ENCODE measurements at places on chromosomes 16 and 17.

DNA sequence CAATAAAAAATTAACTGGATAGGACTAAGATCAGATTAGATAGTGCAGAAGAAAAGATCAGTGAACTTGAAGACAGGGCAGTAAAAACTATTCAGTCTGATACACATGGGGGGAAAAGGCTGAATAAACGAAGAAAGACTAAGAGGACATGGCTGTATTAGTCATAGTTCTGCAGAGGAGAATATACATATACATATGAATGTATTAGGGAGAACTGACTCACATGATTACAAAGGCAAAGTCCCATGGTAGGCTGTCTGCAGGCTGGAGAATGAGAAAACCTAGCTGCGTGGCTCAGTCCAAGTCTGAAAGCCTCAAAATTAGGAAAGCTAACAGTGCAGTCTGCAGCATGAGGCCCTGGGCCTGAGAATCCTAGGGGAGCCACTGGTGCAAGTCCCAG is 98.2 kb upstream of the GNAO1 start:
- no peak for DNase-seq

DNA sequence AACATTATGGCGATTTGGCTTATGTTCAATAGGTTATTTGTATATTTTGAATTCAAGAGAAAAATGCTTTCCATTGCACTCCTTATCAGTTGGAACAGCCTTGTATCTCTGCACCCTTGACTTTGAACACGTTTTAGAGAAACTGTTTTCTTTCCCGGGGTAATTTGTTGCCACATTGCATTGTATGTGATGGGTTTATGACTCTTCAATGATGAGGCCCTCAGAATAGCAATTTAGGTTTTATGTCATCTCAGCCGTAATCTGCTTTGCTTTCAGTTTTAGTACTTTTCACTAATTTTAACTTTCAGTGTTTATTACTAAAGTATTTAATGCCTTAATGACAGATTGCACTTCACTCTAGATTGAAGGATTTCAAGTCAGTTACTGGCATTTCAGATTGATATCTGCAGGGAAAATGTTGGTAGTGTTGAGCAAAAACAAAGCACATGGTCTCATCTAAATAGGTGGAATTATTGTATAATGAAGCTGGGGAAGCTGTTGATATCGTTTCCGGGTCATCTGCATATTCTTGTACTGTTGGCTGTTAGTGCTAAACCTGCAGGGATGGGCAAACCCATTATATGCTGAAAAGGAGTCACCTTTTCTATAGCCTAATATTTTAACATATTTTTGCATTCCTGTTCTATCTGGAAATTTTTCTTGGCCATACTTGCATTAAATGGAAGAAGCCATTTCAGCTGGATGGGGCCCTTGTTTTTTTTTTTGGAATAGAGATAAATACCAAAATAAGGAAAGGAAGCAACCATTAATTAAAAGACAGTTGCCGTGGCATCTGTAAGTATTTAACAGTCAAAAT is 2.0 kb downstream of the LUC7L3 start:
- DNase-seq = no peak

- no peak for DNase-seq
Measured at GRCh38 chr17:42354956-42355843, 33.0 kb downstream of the STAT3 start.

DNA sequence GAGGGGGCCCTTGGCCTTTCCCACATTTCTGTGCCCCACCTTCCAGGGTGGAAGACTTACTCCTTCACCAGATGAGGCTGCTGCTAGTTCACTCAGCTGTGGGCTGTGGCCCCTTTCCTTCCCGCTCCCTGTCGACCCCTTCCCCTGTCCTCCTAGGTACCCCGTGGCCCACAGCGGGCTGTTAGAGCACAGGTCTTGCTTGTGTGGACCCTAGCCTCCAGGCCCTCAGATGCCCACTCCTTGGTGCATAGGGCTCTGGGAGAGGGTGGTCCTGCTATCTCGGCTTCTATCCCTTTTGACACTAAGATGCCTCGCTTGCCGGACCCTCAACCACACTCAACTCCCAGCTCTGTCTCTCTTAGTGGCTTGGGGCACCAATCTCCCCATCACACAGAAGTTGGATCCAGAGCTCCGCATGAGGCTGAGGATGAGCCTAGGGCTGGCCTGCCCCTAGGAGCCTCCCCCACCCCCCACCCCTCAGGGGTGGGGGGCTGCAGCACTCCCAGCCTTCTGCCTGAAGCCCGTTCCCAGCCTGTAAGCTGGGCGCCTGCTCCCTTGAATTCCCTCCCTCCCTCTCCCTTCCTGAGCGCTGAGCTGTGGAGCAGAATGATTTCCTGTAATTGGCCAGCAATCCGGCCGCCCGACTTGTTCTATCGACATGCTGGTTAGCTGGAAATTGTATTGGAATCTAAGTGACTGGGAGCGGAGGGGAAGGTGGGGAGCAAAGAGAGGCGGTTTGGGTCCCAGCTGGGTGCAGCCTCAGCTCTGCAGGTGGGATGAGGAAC is 30.9 kb downstream of the DCAKD start:
- peak; percentile 80 for DNase-seq

DNA sequence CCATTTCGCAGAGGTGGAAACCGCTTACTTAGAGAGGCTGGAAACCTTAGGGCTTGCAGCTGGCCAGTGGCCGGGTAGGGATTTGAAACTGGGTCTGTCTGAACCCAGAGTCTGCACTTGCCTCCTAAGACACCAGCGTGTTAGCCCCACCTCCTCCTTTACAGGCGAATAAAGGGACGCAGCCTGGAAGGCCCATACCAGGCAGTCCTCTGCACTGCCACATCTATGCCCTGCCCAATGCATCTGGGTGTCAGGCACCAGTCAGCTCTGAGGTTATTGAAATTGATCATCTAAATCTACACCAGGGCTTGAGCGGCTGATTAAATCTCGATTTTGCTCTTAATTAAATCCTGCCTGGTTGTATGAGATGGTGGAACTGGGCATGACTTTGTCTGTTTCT is 19.9 kb upstream of the NAGS start:
- DNase-seq = no peak

DNA sequence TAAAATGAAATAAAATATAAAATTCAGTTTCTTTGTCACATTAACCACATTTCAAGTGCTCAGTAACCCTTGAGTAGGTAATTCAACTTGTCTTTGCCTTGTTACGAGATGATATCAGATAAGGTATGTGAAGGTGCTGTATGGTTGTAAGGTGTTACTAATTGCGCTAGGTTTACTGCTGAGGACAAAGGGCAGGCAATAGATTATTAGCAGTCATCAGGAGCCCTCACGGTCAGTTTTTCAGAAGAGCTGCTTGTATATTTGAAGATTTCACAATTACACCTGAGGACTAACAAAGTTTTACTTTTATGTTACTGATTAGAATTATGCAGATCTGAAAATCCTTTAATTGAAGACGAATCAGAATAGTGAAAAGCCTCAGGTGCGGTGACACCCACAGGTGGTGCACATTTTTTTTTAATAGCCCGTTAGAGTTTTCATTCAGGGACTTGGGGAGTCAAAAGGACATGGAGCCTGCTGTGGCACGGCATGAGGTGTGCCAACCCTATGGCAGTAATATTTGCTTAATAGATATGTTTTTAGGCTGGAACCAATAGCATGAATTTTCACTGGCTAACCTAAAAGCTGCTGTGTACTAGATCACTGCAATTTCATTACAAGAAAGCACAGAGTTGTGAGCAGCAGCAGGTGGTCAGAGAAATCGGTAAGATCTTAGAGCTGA is 16.4 kb downstream of the NDEL1 start:
- DNase-seq = no peak

DNA sequence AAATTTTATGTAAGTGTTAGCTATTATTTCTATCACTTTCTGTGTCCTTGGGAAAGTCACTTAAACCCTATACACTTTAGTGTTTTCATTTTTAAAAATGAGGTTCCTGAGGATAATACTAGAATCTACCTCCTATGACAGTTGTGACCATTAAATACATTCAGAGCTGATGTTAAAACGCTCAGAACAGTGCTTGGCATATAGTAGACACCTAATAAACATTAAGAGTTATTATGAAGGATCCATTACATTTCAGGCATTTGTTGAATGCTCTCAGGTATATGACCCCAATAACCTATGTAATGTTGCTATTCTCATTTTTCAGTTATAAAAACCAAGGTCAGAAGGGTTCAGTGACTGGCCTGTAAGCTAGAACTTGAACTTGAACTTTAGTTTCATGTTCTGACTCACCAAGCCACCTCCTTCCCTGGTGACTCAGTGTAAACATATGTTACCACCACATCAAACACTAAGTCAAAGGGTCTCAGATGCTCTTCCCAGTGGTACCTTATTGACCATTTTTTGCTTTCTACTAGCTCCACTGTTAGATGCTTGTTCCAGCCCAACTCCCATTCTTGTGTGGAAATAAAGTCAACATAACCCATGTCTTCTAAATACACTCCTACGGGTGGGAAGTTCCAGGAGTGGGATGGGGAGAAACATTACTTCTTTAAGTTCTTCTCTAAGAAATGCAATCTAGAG is 47.6 kb downstream of the HSD17B2 start:
- DNase-seq = no peak

GRCh38 chr16:56669840-56670619 is 416 bp downstream of the MT1H start:
- peak; percentile 37 for DNase-seq

DNA sequence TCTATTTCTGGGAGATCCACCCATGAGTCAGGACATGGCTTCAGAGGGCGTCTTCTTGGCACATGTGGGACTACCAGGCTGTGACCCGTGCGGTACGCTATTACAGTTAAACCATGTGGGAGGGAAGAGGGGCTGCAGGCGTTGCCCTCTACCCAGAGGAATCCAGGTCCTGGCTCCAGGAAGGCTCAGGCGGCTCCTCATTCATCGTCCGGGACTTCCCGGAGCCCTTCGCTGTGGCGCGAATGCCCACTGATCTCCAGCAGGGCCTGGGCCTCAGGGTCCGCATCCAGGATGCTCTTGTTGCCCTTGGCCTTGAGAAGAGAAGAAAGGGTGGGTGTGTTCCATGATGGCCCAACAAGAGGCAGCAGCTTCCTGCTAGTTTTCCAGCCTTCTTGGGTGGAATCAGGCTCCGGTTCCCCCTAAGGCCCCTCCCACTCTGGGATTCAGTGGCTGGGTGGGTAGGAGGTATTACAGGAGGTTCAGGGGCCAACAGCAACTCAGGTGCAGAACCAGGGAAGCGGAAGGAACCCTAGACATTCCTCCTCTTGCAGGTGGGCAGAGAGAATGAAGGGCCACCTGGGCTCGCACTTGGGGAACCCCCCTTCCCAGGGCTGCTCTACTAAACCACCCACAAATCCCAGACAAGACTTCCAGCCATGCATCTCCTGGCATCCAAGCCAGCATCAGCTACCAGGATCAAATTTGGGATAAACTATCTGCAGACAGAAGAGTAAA is 24.6 kb downstream of the MEAK7 start:
- DNase-seq = no peak

DNA sequence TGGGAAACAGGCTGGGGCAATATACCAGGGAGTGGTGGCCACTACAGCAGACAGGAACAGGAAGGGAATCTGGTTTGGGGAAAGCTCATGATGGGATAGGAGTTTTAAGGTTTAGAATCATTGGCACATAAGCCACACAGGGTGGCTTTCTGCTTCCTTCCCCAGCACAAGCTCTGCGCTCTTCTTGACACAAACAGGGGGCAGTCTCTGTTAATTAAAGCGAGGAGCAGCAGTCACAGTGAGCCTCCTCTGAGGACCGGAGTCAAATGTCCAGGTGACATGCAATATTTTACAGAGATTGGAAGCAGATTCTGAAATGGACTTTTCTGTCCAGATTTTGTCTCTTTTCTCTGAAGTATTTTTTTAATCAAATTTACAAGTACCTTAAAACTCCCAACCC is 2.8 kb upstream of the SHISA9 start:
- no peak for DNase-seq

- DNase-seq = peak; percentile 36
Measured at GRCh38 chr16:72705801-72706200, 342.1 kb downstream of the ZFHX3 start.

DNA sequence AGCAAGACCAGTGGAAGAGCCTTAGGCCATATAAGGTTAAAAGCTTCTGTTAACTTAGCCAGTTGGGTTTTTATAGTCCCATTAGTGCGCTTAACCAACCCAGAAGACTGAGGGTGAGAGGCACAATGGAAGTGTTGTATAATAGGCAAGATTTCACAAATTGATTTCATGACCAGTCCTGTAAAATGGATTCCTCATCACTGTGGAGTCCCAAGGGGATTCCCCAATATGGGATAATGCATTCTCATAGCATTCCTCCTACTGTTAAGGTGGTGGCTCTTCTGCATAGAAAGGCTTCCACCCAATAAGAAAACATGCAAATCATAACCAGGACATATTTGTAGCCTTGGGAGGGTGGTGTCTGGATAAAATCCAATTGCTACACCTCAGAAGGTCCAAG is 22.1 kb upstream of the B4GALNT2 start:
- DNase-seq = no peak

Data from thyroid gland (tissue), 4 donors.